ENCODE measurements at places on chromosomes 4 and X.

GRCh38 chr4:153997516-153997915, 208.6 kb upstream of the SFRP2 start:
- H3K4me3 ChIP-seq = no peak overlapping the region
- DNase-seq = no peak
- H3K27me3 ChIP-seq = no peaks in the 10 kb centered on the region

DNA sequence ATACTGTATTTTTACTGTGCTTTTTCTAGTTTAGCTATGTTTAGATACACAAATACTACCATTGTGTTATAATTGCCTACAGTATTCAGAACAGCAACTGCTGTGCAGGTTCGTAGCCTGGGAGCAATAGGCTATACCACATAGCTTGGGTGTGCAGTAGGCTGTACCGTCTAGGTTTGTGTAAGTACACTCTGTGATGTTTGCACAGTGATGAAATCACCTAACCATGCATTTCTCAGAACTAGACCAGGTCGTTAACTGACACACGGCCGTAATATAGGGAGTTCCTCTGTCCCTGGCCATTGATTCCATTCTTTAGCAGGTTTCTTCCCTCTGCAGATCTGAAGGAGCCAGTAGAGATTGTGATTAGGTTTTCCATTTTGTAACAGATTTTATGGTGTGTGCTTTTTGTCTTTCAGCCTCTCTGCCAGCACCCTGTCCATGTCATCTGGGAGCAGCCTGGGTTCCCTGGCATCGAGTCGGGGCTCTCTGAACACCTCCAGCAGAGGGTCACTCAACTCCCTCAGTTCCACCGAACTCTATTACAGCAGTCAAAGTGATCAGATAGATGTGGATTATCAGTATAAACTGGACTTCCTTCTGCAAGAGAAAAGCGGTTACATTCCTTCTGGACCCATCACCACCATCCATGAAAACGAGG, 59.5 kb downstream of the CLDN22 start:
- no peak for DNase-seq
- H3K27ac ChIP-seq = peak overlapping the region; percentile 34
- no peaks in the 10 kb centered on the region for H3K4me1 ChIP-seq
- H3K36me3 ChIP-seq = peaks cover 8% of the 10 kb centered on the region

DNA sequence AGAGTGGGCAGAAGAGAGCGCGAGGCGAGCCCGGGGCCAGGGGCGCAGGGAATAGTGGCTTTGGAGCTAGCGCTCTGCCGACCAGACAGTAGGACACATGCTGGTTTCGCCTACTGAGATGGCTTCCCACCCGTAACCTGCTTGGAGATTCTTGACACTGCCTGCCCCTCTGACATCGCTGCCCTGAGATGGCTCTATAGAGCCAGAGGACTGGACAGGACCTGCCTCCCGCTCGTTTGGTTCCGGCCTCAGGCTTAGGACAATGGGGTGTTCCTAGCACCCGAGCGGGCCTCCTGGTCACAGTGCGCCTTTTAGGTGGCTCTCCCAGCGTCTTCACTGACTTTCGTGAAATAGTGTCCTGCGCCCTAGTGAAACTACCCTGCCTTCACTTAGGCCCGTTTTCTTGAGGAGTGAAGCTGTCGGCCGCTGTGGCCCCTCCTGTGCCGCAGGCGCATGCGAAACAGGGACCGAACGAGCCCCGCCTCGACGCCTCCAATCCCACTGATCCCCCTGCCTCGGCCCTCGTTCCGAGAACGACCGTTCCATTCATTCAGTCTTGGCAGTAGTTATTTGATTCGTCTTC, 608 bp downstream of the TAF1 start:
- no peaks in the 10 kb centered on the region for H3K36me3 ChIP-seq
- DNase-seq = peak; percentile 14
- no peaks in the 10 kb centered on the region for H3K27me3 ChIP-seq

DNA sequence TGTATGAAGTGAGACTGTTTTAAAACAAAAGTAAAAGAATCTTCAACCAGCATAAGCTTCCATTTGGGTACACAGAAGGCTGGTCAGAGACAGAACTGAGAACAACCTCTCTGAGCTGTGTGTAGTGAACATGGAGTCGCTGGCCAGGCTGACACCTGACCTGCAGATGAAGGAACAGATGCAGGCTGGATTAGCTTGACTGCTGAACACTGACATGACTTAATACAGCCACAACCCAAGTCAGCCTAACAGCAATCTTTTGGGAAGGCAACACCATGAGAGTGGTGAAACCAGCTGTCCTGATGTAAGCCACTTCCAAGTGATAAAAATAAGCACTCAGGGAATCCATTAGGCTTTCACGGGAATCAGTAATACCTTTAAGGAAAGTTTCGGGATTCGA, 10.1 kb downstream of the SCARB2 start:
- H3K36me3 ChIP-seq = no peaks in the 10 kb centered on the region
- H3K27ac ChIP-seq = peak overlapping the region; percentile 35
- H3K27me3 ChIP-seq = no peaks in the 10 kb centered on the region
- H3K4me3 ChIP-seq = no peak overlapping the region

- no peak overlapping the region for H3K27ac ChIP-seq
- no peak overlapping the region for H3K4me3 ChIP-seq
- no peaks in the 10 kb centered on the region for H3K27me3 ChIP-seq
- no peaks in the 10 kb centered on the region for H3K36me3 ChIP-seq
- H3K4me1 ChIP-seq = no peaks in the 10 kb centered on the region
Measured at GRCh38 chr4:102843273-102843672, 15.9 kb upstream of the UBE2D3 start.

All from lung (tissue), 17 donors.